ENCODE measurements at places on chromosomes 4 and X.

DNA sequence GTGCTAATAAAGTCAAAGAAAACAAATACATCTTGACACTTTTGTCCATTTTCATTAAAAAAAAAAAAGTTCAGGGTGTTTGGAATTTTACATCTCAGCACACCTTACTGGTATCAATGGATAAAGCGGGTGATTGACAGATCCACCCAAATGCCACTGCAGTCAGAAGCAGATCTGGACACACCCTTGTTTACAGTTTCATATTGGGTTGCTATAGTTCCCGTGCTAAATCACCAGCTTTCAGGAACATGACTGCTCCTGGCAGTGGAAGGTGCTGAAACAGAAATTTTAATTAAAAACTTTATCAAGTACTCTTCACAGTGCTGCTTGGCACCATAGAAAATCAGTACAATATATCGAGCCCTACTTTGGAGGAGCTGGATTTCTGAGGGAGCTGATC lies 116.3 kb downstream of the STOX2 start:
- DNase-seq, result no peak

- DNase-seq, result no peak
Measured at GRCh38 chrX:95029571-95029970, 1355.6 kb downstream of the FAM133A start.

GRCh38 chr4:114385195-114385985 lies 213.2 kb upstream of the UGT8 start:
- no peak for DNase-seq

- peak; percentile 16 for DNase-seq
Measured at GRCh38 chr4:1809754-1810502, 16.8 kb downstream of the FGFR3 start.

DNA sequence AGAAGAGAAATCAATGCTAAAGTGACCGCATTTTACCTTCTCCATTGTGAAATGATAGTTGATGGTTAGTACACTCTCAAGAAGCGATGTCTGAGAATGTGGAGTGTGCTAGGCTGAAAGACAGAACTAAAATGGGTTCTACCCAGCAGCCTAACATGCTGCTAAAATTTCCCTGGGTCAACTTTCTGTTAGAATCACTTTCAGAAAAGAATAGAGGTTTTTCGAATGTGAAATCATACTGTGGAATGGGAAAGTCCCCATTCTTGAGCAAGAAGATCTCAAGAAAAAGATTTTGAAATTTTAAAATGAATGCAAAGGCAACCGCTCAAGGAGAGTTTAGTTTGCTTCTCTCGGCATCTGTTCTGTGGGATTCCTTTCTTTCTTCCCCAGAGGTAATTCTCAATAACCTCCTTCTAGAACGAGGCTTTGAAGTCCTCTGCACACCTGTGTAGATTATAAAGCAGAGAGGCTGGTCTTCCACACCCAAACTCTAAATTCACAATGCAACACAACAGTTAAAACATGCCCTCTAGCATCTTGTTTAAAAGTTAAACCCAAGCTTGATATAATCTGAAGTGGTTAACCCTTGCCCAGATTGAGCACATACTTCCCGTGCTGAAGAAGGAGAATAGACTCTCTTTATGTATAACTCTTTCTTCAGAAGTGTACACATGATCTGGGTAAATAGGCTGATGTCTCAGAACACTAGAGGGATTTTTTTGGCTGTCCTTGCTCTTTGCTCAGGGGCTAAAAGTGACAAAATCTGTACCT lies 208.7 kb upstream of the KLF3 start:
- DNase-seq, result no peak

GRCh38 chrX:19256986-19257385 lies 86.7 kb upstream of the PDHA1 start:
- no peak for DNase-seq

- no peak for DNase-seq
Measured at GRCh38 chr4:185204238-185204910, 574 bp upstream of the CFAP97 start.

- DNase-seq, result no peak
Measured at GRCh38 chr4:168651374-168651773, 154.5 kb downstream of the PALLD start.

DNA sequence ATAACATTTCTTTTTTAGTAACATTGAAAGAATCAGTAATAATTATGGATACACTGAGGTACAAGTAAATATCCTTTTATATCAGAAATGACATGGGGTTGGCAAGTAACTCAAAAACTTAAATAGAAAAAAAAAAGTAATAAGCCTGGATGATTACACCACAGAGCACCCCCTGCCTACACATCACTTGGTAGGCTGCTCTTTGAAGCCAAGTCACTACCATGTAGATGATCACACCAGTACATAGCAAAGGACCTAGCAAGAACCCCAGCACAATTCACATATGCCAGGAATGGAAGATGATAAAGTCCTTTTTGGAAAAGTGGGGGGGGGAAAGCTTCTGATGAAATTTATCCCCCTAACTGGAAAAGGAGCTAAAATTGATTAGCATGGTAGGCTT lies 56.9 kb downstream of the METTL14 start:
- DNase-seq, result no peak

DNA sequence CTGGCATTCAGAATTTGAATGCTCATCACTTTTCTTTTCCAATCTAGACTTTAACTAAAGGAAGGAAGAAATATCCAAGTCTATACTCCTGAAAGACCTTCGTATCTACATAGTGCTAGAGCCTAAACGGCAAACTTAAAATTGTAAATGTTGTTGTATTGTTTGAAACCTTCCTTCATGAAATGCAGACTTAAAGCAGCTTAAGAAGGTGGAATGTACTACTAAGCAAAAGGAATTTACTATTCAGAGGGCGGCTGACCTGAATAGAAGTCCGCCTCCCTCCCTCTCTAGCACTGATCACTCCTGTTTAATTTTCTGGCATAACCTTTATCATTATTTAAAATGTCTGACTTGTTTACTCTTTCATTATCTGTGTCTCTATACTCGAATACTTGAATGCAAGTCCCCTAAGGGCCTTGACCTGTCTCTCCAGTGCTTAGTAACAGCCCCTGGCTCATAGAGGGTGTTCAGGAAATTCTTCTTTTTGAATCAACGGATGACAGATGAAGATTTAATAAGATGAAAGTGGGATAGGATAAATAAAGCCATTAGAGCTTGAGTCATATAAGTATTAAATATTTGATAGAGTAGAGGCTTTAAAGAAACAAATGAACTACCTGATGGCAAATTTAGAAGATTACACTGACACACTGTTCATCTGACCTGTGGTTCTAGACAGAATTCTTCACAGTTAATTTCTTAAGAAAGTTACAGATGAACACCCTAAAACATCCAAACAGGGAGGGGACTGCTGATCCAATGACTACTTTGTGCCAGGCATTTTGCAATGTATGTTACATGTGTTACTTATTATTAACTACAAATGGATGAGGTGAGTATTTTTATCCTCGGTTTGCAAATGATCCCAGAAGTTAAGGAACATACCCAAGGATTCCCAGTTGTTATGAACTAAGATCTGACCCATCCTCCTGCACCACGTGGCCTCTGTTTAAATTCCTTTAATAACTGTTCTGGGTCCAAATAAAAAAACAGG lies 20.2 kb upstream of the RBPJ start:
- no peak for DNase-seq

Data from AG09319 (cell line).